Daoy (cell line): ENCODE measurements at places on chromosomes 7 and 10. TPM values are rescaled to one million over a fixed set of nuclear protein-coding genes. Genes with fewer than 3 reads are reported as not detected.
A peak's percentile ranks its signal among the peaks of the same experiment; 100 is the strongest.

The CPN1 gene
- not detected in 2 replicates for total RNA-seq

The JCAD gene
- 4.5 and 5.2 TPM in 2 replicates for total RNA-seq

- no peak for DNase-seq
Measured at GRCh38 chr7:119711104-119711503, 561.9 kb upstream of the KCND2 start.

The CC2D2B gene
- total RNA-seq, result 0.29 TPM in 1 of 2 replicates, not detected in the other

- peak; percentile 99 for DNase-seq
Measured at GRCh38 chr7:27095897-27096767, at the start of gene HOXA1. Gene HOXA1 (minus strand): TSS chr7:27096000. CDS start chr7:27095912, 88 bp downstream.

DNA sequence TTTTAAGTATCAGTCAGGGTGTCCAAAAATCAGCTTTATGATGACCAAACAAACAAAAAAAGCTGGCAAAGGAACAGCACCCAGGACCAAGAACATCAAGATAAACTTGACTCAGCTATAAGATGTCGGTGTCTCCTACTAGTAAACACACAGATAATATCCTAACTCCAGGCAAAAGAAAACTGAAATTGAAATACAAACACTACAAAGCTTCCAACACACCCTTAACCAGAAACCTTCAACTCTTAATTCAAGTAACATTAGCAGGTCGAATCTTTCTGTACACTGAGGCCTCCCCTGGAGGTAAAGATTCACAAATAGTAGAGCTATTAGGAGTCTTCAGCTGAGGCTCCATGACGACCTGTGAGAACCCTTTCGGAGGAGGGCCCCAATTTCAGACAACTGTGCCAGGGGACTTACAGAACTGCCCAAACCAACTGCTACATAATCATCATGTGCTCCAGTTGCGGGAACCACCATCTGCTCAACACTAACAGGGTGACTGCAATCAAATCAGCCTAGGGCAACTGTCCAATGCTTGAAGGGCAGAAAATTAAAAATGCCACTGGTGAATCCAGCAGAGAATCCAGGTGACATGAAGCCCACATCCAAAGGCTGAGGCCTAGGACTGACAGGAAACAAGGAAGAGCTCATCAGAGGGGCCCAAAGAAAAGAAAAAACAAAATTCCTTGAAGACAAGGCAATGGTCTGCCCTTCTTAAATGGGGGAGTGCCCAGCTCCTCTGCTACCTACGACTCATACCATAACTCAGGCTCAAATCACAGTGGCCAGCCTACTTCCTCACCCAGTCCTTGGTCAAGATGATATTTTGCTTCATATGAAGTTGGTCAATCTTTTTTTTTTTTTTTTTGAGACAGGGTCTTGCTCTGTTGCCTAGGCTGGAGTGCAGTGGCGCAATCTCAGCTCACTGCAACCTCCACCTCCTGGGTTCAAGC lies 20.0 kb downstream of the XPNPEP1 start:
- no peak for DNase-seq
